ENCODE measurements at places on chromosomes 4 and X. TPM values are rescaled to one million over a fixed set of nuclear protein-coding genes. Genes with fewer than 3 reads are reported as not detected.

Gene SMIM43
- polyA plus RNA-seq = not detected

Gene LGI2
- 1.1 TPM for polyA plus RNA-seq

Gene CAPN6
- polyA plus RNA-seq = 0.92 TPM

Gene CABS1
- not detected for polyA plus RNA-seq

Gene USP27X
- 1.8 TPM for polyA plus RNA-seq

Gene GAGE12J
- not detected for polyA plus RNA-seq

Gene SGCB
- polyA plus RNA-seq = 3.7 TPM

Gene PIR
- polyA plus RNA-seq = 6.0 TPM

Gene ZIC3
- not detected for polyA plus RNA-seq

Gene IL9R
- 1.1 TPM for polyA plus RNA-seq

GRCh38 chr4:3302173-3302785, 9.5 kb downstream of the RGS12 start:
- DNase-seq = peak; percentile 57

DNA sequence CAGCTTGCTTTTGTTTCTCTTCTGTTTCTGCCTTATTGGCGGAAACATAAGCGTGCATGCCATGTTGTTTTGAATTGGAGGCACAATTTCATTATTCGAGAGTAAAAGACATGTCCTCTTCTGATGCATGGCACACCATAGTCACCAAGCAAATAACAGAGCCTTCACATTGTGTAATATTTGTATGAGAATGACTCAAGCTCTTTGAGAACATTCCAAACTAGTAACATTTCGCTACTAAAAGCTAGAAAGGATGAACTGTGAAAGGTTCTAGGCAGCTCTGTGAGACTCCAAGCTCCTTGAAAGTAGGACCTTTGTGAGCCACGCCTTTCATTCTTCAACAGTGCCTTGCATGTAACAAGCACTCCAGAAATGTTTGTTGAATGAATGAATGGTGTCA, 9.2 kb upstream of the ANXA3 start:
- DNase-seq = no peak

GRCh38 chrX:11212741-11213140, 80.5 kb upstream of the AMELX start:
- DNase-seq = no peak

DNA sequence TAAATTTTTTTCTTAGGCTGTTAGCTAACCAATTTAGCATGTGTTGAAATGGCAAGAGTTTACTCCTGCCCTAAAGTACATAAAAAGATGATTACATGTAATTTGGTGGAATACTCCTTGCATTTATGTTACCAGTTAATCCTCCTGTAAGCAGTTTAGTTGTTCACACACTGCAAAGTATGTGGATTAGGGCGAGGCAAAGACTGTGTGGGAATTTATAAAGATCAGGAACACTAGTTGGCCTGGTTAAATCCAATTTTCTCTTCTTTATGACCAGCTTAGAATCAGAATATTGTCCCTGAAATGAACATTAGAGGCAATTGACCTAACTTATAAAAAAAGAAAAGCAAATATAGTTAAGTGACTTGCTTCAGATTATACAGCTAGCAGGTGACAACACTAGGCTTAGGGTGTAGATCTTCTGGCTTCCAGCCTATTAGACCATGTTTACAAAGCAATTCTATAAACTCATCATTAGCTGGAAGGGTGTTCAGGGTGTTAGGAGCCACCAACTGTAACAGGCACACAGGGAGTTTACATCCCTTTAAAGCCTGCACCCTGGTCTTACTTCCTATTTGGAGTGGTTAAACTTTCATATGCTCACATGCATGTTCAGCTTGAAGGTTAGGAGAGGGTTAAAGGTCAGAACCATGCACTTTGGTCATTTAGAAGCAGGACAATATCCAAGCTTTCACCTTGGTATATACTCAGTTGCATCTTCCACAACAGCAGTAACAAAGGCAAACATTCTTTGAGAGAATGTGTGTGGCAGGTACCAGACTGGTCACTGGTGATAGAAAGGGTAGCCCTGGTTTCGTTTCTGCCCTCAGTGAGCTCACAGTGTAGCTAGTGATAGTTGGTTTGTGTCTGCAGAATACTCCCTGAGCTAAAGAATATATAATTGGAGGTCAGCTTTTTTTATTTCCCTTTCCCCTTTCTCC, 72.6 kb downstream of the GC start:
- no peak for DNase-seq

DNA sequence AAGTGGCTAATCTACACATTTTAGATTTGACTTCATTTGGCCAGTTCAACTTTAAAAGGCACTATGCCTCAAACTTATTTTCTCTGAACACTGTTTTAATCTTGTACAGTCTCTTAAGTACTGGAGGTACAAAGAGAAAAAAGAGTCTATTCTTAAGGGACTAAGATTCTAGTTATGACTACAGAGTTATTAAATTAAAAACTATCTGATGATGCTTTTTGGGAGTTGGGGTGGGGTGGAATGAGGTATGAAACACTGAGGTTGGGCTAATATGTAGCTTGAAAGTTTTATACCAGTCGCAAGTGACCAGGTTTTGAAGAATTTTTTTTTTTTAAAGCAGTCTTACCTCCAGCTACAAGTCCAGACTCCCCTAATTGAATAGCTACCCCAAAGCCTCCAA, 17.7 kb upstream of the GPR34 start:
- DNase-seq = no peak

DNA sequence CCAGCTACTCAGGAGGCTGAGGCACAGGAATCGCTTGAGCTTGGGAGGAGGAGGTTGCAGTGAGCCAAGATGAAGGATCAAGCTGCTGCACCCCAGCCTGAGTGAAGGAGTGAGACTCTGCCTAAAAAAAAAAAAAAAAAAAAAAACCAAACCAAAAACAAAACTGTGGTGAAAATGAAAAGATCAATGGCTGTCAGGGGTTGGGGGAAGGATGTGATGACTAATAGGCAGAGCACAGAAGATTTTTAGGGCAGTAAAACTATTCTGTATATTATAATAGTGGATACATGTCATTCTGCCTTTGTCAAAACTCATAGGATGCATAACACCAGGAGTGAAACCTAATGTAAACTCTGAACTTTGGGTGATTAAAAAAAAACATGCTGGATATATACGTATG, 69.9 kb upstream of the ELOVL6 start:
- no peak for DNase-seq

DNA sequence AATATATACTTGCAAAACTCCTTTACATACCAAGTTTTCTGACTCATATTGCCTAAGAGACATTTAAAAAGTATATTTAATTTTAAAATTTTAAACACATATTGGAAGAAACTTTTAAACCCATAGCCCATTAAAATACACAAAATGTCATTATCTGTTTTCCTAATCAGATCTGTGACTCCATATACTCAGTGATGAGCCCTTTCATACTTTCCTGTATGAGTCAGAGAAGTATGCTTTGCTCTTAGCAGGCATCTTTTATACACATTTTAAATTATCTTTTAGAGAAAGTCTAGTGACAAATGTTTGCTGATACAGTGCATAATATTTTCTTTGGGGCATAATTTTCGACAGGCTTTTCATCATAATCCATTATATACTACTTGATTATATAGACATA, 26.4 kb downstream of the SPIN3 start:
- no peak for DNase-seq

DNA sequence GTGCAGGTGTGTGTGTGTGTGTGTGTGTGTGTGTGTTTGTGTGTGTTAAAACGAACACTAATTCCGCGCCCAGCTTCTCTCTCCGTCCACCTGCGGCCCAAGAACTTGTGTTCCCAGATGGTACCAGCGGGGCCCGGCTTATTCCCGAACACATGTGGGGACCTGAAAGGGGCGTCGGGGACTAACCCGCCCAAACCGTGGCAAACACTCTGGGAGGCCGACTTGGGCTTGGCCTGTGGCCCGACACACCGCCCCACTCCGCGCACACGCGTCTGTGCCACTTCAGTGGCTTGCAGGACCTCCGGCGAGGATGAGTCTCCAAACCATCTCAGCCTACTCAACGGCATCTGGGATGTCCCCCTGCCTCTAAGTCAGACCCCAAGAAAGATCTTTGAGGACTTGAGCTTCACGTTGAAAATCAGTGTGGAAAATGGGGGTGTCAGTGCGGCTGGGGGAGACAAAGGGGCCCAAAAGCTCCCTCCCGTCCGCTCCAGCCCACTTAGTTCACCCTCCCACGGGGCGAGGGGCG, 790 bp upstream of the HHIP start:
- no peak for DNase-seq

DNA sequence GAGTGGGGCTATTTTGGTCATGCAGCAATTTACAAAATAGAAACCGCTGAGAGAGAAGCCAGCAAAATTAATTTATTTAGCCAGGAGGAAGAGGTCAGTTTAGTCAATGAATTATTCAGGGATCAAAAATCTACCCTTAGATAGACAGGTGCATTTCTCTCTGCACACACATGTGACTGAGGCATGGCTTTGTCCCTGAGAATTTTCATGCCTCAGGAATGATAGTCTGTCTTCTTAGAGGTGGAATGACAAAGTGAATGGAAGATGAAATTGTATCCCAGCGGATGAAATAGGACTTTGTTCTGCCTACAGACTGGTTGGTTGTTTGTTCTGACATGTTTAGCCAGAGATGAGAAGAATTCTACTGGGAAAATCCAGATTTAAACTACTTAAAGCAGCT, 46.0 kb downstream of the ANKRD50 start:
- no peak for DNase-seq

DNA sequence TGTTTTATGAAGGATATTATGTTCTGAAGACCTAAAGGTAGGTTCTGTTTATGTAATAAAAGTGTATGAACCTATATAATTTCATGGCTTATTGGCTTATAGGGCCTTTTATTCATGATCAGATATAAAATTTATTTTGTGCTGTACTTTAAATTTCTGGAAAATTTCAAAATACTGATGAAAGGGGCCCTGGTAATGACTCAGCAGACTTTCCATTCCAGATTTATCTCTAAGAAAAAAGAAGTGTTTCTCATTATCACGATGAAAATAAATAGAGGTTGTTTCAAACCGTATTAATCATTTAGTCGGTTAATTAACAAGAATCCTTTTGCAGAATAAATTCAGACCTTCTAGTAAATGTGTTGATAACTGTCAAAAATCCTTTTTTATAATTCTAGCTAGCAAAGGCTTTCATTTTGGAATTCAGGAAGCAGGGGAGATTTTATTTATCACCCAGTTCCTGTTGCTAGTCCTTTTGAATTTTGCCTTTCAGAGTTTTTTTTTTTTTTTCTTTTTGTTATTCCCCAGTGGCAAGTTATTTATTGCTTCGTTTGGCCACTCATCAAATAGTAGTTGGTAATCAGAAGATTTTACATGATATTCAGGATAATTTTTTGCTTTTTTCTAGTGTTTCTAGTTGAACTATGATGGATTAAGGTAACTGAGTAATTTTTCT, 5.4 kb upstream of the TAPT1 start:
- no peak for DNase-seq

DNA sequence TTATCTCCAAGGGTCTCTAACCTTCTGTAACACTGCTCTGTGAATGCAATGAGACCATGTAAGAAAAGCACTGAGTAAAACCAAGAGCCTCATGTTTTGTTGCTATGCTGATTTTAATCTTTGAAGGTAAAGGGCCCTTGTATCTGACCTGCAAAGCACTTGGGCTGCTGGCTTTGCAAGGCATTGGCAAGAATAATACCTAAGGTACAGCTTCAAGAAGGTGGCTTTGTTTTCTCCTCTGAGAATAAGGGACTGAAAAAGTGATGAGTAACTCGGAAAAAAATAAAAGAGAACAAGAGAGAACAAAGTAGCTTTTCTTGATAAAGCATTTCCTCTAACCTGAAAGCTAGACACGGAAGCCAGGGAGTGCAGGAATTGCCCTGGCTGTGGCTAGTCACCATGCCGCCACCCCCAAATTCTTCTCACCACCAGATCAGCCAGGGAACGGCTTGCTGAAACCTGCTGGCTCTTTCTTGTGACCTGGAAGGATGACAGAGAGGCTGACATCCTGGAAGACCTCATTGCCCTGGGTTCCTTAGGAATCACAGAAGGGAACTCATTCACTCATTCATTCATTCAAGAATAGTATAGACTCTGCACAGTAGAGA, 41.8 kb upstream of the HS3ST1 start:
- DNase-seq = no peak

DNA sequence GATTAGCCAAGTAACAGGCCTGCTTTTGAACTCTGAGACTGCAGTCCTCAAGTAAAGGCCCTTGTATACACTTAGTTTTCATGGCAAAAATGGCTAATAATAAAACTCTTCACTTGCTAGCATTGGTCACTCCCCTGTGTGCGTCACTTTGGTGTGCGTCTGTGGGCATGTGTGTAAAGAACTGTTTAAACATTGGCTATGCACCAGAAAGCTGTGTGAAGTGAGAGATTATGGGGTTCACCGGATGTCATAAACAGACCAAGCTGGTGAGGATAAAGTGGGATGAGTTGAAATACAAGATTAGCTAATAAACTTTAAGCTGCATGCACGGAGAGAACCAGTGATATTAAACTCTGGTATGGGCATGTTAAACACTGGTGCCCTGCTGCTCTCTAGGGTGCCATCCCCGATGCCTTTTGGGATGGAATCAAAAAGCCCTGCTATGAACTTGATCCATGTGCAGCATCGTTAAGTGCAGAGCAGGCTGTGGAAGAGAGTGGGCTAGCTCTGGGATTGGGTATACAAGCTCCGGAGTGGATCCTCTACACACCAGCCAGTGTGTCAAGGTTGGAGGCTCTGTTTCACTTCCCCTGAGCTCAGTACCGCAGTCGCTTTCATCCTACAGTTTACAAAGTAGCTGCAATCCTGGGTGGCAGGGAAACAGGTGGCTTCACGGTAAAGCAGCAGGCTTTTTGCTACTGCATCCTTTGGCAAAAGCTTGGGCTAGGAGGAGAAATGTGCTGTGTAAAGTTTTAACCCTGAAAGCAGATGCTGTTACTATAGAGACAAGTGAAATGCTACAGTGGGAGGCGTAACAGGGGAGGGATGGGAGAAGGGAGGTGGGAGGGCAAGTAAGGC, 108.3 kb upstream of the SLC4A4 start:
- no peak for DNase-seq

DNA sequence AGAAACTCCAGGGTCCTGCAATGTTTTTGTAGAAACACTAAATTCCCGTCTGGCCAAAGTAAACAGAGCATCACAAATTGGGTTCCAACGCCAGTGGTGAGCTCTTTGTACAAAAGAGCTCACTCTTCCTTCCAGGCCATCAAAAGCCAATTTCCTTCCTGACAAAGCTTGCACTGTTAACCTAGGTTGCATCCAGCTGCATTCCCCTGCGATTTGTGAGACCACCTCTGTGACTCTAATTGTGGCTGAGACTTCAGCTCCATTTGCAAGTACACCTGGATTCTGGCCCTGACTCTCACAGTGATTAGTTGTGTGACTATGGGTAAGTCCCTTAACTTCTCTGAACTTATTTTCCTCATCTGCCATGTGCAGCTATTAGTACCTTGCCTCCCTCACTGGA, 212.5 kb upstream of the CXorf66 start:
- DNase-seq = no peak

GRCh38 chr4:82462415-82462831, 32.0 kb downstream of the ENOPH1 start:
- peak; percentile 95 for DNase-seq

- DNase-seq = no peak
Observed at GRCh38 chr4:46993075-46994006, at the start of gene GABRA4. TSS of gene GABRA4 (minus strand) at chr4:46993581. CDS start at chr4:46993424, 157 bp downstream.

GRCh38 chrX:69523314-69523713, 19.2 kb downstream of the NALF2 start:
- DNase-seq = no peak

GRCh38 chrX:113802837-113803236, 781.0 kb upstream of the HTR2C start:
- DNase-seq = no peak
